ENCODE measurements at places on chromosomes 3 and 15.

DNA sequence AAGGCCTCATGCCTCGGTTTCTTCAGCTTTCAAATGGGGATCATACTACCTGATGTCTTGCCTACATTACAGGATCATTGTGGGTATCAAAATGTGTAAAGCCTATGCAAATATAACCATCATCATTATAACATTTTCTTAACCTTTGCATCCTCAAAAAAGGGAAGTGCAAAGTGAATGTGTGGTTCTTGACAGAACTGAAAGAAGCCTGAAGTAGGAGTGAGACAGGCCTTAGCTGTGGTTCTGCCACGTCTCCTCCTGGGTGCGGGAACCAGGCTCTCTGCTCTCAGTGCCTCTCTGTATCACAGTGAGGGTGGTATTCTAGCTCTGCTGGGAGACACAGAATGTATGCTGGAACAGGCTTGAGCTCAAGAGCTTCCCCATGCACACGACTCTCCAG, 316.9 kb upstream of the ICE2 start:
- DNase-seq = no peak

DNA sequence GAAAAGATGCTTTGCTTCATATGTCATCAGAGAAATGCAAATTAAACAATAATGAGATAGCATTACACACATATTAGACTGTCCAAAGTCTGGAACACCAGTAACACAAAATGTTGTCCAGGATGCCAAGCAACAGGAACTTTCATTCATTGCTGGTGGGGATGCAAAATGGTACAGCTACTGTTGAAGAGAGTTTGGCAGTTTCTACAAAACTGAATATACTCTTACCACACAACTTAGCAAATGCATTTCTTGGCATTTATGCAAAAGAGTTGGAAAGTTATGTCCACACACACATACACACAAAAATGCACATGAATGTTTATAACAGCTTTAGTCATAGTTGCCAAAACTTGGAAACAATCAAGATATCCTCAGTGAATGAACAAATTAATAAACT, 195.2 kb upstream of the MME start:
- no peak for DNase-seq

GRCh38 chr3:30628901-30629590, 22.6 kb downstream of the TGFBR2 start:
- no peak for DNase-seq

DNA sequence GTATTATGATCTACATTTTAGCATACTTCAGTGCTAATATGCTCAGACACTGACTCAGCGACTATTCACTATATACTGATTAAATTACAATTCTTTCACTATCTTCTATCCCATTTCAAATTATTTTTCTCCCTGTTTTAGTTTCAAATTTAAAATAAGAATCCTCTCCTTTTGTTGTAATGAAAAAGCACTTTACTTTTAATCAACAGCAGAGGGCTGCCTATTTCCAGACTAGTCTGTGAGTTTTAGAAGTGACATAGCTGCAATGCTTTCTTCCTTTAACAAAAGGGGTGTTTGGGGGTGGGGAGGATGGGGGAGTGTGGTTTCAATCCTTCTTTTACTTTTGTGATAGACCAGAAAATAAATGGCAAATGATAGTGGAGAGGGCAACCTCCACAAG, 2.4 kb downstream of the NEDD4 start:
- no peak for DNase-seq

GRCh38 chr3:191005790-191006189, 143.3 kb upstream of the GMNC start:
- no peak for DNase-seq

GRCh38 chr3:37309921-37310665, 135.7 kb upstream of the LRRFIP2 start:
- DNase-seq = no peak

GRCh38 chr3:71591101-71591500, 7.6 kb upstream of the FOXP1 start:
- DNase-seq = no peak

DNA sequence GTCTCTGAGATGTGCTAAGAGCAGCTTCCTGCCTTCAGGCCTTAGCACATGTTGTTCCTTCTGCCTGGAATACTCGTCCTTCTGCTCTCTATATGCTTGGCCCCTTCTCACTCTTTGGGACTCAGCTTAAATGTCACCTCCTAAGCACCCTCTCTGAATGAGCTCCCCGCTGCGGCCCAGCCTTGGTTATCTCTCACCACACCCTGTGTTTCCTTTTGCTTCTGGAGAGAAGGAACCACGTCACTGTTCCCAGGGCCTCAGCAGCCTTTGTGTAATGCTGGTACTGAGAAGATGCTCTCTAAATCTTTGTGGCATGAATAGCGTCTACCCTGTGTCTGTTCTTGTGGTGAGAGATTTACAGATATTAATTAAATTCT, 2.2 kb downstream of the FAH start:
- no peak for DNase-seq

All from urinary bladder (tissue), 4 donors.